ENCODE measurements at places on chromosomes 2 and 18.

DNA sequence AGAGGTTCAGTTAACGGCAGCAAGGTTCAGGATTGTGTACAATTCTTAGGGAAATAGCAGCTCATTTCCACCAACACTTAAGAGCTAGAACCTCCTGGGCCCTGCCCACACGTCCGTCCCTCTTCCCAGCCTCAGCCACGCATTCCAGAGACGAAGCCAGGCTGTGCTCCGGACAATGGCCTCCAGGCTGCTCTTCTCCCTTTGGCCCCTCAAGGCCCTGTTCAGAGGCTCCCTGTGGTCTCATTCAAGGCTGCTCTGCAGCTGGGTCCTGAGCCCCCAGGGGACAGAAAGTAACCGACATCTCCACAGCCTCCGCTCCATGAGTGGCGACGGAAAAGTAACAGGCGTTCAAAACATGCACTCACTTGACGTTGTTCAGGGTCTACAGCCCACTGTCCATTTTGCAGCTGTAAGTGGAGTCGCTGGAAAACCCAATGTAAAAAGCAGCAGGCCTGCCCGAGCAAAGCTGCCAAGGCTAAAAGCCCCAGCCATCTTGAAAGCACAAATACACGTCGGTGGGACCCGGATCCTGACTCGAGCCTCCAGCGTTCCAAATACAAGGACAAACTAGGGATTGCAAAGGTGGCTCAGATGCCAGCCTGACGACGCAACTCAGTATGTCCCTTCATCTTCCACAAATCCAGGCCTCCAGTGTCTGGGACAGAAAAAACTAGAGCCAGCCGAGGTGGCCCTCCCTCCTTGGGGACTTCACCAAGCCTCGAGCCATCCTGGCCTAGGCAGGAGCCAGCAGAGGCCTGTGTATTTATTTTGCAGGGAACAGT, 76.9 kb downstream of the NDUFA10 start:
- no peak for DNase-seq

GRCh38 chr2:66440708-66441497, 6.0 kb downstream of the MEIS1 start:
- DNase-seq, result no peak

DNA sequence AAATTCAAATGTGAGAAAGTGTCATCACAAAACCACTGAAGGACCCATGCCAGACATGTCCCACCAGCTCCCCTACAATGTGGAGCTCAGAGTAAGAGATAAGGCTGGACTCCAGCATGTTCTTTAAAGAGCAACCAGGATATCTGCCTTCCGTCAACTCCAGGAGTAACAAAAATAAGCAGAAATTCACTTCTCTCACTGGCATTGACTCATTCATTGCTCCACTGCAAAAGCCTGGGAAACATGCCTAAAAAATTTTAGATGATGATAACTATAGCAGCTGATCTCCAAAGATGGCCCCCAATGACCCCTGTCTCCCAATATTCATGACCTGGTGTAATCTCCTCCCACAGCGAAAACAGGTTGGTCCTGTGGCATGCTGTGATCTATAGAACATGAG, 314.5 kb downstream of the NCKAP5 start:
- no peak for DNase-seq

- DNase-seq, result no peak
These were observed 321.8 kb upstream of the CWC22 start for GRCh38 chr2:180328795-180329422.

DNA sequence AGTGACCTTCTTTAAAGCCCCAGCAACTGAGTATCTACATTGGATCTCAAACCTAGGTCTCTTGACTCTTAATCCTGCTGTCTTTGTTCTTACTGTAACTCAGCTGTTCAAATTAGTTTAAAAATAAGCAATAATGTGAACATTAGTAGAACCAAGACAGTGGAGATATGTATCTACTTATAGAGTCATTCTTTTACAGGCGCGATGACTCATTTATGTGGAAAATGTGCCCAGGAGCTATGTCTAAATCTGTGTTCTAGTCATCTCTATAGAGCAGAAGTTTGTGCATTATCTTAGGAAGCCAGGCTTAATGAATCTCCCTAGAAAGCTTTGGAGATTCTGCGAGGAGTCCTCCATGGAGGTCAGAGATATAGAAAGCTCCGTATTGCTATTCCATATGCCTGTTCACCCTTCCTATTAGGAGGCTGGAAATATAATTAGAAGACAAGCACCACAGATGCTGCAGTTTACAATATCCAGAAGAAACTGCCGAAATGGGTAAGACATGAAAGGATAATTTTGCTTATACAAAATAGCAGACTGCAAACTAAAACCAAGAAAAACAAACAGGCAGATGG, 211.6 kb downstream of the TRIB2 start:
- DNase-seq, result no peak

GRCh38 chr2:143422681-143423080, 293.5 kb downstream of the ARHGAP15 start:
- DNase-seq, result no peak

DNA sequence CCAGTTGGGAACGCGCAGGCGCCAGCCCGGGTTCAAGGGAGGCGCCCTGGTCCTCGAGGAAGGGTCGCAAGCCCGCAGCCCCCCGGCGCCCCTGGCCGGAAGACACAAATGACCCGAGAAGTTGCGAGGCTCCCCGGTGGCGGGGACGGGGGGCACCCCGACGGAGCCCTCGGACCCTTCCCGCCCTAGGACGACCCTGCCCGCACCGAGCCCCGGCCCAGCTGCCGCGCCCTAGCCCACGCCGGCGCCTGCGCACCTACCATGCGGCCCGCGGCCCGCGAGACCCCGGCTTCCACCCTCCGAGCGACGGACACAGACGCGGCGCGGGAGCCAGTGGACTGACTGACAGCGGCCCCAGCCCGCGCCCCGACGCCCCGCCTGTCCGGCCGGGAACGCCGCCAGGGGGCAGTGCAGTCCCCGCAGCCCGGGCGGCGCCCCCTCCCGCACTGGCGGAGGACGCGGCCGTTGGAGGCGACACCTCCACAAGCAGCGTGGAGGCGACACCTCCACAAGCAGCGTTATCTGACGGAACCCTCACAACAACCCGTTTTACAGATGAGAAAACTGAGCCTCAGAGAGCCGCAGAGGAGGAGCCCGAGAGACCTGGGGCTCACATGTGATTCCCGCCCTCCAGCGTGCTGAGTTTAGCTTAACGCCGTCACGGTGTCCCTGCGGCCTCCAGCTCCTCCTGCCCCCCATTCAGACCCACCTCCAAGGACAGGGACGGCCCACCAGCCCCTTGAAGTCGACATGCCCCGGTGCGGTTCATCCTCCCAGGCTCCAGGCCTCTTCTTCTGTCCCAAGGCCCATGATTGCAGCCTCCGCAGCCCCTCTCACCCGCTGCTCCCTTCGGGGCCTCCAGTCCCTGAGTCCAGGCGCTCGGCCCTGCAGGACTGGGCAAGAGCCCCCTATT, at the start of gene NMUR1:
TSS of gene NMUR1 (minus strand) at position 347 of the 913 bp plus-strand sequence. CDS start at position 263, 84 bp downstream.
- peak; percentile 74 for DNase-seq

DNA sequence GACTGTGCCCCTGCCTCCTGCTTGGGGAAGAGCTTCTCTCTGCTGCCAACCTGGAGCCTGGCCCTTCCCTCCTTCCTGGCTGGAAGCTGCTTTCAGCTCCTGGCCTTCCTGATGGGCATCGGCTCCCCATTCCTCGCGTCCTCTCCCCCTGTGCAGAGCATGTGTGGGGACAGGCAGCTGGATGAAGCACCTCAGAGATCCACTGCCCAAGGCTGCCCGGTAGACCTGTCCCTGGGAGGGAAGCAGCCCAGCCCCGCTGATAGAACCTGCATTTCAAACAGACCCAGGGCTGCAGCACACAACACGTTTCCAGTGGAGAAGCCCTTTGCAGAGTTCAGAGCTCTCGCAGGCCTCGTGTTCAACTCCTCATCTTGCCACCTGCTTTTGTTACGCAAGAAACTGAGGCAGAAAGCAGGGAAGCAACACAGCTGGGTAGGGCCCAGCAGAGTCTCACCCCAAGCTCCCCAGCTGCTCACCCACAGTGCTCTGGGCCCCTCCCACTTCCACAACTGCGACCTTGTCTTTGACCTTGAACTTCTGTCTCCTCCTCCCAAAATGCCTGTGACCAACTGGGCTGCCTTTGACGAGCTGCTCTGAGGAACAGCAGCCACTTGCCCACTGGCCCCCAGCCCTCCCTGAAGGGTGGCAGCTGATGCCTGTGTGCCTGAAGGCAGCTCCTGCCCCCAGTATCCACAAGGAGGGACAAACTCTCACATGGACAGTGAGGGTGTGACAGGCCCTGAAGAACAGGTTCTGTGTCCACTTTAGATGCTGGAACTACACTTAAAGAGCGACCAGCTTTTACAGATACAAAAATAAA, 65.5 kb downstream of the PARD6G start:
- DNase-seq, result no peak

- DNase-seq, result no peak
These were observed 186.1 kb downstream of the TWIST2 start for GRCh38 chr2:239033801-239034560.

DNA sequence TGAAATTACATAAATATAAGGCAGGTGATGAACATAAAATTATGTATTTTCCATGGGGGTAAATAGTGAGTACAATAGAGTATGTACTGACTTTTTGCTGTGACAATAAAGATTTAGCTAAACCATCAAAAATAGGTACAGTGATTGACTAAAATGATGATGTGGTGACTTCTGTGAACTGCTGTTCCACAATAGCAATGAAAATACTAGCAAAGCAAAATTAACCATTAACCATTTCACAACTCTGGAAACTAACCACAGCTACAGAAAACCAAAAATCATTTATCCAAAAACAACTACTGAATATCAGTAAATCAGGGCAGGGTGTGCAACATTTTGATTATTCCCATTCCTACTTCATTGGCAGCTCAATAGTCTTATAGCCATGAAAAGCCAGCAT, 161.4 kb upstream of the GYPC start:
- DNase-seq, result no peak

DNA sequence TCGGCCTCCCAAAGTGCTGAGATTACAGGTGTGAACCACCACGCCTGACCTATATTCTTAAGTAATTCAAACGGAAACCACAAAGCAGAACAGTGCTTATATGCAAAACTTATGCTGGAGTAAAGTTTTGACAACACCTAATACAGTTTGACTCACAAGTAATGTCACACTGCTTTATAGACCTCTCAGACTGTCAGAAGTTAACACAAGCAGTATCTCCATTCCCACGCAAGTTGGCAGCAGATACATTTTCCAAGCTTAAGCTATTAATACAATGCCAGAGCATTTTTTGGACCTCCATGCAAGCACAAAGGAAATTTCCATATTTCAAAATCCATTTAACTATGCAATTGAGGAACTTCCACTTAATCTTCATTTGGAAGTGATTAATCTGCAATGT, 21.0 kb upstream of the SANBR start:
- no peak for DNase-seq

GRCh38 chr18:36688020-36688965, 140.5 kb downstream of the TPGS2 start:
- peak; percentile 27 for DNase-seq

GRCh38 chr2:219417374-219417773, 803 bp upstream of the DES start:
- DNase-seq, result peak; percentile 71

DNA sequence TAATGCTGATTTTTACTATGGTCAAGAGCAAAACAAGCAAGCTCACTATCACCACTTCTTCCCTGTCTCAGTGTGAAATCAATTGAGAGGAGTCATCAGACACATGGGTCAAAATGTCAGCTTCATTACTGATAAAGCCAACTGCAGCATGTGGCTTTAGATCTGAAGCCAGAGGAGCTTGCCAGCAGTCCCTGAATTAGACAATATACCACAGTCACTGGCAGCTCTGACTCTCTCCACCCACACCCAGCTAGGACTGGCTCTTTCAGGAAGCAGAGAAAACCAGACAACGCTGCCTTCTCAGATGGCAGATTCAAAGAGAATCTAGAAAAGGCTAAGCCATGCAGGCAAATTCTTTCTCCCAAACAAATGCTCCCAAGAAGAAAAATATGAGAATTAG, 20.0 kb upstream of the ASB18 start:
- DNase-seq, result peak; percentile 28

DNA sequence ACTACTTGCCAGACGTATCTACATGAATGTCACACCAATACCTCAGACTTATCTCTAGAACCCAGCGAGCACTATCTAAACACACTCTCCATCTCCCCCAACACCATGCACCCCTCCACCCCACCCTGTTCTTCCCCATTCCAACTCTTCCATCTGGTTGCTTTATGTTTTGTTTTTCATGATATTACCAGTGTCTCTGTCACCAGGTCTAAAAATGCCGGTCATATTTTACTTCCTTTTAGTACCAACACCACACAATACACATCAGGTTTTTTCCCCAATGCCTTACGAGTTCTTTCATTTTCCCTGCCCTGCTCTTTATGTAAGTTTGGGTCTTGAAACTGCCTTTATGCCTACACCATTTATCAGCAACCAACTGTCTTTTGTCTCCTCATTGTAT, 10.2 kb upstream of the ITGA4 start:
- no peak for DNase-seq

DNA sequence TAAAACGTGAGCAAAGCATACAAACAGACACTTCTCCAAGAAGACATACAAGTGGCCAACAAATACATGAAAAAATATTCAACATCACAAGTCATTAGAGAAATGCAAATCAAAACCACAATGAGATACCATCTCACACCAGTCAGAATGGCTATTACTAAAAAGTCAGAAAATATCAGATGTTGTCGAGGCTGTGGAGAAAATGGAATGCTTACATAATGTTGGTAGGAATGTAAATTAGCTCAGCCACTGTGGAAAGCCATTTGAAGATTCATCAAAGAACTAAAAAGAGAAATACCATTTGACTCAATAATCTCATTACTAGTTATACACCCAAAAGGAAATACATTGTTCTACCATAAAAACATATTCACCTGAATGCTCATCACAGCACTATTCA, 825.7 kb downstream of the SUCLG1 start:
- DNase-seq, result no peak

GRCh38 chr18:38792731-38793130, 1227.1 kb upstream of the CELF4 start:
- DNase-seq, result no peak

GRCh38 chr2:202815548-202816360, 55.8 kb downstream of the ICA1L start:
- no peak for DNase-seq

DNA sequence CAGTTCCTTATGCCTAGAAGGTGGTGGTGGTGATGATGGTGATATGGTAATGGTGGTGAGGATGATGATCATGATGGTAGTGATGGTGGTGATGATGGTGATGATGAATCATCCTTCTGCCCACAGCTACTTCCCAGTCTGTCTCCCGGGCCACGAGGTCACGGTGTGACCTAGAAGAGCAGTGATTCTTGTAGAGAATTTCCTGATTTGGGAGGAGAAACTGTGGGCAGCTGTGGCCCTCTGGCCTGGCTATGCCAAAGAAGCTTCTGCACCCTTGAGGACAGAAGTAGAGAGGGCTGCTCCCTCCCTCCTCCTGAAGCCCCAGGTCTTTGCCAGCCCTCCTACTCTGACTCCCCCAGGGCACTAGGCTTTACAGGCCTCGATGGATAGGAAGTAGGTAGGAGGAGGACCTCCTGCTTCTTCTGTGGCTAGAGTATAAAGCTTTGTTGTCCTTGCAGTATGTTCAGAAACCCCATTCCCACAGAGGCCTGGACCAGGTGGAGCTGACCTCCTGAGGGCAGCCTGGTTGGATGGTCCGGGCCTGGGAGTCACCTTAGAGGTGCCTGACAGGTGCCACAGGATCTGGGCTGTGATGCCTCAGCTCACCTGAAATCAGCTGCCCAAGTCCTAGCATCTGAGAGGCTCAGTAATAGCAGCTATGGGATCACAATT, 57.9 kb upstream of the EPAS1 start:
- no peak for DNase-seq

Measured in heart right ventricle (tissue), 16 donors.